Activated T-cell treated with anti-CD3 and anti-CD28 coated beads for 1 hour (primary cell): ENCODE measurements at places on chromosomes 4 and X.

DNA sequence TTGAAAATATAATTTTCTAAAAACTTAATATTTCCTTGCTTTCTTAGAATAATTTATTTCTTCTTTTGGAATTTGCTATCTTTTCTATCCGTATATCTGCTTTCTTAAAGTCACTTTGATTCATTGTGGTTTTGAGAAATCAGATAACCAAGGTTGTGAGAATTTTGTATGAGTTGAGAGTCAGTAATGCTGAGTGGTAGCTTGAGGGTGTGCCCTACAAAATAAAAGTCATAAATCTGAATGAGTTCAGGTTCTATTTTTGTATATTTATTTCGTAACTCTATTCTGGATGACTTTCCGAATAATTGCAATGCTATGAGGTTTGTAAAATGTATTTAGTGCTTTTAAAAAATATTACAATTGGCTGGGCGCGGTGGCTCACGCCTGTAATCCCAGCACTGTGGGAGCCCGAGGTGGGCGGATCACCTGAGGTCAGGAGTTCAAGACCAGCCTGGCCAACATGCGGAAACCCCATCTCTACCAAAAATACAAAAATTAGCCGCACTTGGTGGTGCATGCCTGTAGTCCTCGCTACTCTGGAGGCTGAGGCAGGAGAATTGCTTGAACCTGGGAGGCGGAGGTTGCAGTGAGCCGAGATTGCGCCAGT is 8.9 kb downstream of the COPS4 start:
- DNase-seq = no peak

GRCh38 chrX:51047950-51048349 is 137.4 kb downstream of the BMP15 start:
- DNase-seq = no peak

GRCh38 chrX:118760025-118760424 is 32.6 kb downstream of the IL13RA1 start:
- no peak for DNase-seq

DNA sequence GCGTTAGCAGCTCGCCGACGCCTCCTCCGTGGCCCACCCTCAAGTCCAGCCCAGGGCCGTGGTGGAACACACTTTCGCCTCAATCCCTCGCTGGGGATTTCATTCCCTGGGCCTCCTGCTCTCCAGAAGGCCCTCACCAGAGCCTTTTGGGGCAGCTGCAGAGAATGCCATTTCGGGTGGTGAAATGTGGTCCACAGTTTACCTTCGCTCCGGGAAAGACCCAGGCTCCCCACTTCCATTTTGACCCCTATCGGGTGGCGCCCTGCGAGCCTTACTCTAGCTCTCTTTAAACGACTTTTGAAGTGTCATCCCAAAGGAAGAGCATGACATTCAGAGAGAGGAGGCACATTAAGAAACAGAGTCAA is 496 bp downstream of the SH2D1A start:
- DNase-seq = no peak

GRCh38 chrX:57227691-57228090 is 58.8 kb upstream of the FAAH2 start:
- DNase-seq = no peak

DNA sequence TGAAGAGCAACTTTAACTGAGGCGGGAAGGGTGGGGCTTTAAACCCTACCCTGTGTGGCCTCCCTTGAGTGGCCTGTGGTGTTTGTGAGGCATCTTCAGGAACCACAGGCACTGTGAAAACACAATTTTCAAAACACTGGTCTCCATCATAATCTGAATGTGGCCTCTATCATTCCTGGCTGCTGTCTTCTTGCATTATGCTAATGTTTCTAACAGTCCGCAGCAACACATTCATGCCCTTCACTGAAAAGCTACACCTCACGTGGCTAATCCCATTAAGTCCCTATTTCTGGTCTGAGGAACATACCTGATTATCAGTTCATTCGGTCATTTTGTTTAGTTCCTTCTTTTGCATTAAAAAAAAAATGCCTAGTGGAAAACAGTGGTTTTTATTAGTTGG is 94.6 kb downstream of the F11 start:
- DNase-seq = no peak

DNA sequence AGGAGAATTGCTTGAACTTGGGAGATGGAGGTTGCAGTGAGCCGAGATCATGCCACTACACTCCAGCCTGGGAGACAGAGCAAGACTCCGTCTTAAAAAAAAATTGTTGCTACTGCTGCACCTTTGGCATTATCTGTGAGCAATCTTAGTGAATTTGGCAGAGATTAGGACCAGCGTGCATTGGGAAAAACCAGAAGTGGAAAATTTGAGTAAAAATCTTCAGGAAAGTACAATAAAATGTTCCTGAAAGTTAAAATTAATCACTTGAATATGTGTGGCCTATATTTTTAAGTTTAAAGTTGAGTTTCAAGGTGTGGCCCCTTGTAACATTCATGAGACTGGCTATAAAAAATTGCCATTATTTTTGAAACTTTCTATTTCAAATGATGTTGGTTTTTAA is 85.1 kb downstream of the SPRY1 start:
- no peak for DNase-seq

GRCh38 chr4:15740764-15741404 is 37.2 kb upstream of the CD38 start:
- no peak for DNase-seq

DNA sequence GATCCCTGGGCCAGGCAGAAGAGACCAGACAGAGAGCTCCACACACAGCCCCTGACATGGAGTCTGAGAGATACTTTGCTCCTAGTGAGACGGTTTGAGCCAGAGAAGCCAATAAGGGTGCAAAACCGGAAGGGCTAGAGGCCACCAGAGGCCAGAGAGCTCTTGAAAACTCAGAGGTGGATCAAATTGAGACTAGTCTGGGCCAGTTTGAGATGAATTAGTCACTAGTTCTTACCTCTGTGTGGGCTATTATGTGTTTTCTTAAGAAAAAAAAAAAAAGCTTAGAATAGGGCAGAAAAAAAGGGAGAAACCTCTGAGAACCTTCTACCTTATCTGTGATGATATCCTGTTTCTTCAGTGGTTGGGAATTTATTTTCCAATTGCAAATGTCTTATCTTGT is 110.4 kb upstream of the EDNRA start:
- DNase-seq = no peak

DNA sequence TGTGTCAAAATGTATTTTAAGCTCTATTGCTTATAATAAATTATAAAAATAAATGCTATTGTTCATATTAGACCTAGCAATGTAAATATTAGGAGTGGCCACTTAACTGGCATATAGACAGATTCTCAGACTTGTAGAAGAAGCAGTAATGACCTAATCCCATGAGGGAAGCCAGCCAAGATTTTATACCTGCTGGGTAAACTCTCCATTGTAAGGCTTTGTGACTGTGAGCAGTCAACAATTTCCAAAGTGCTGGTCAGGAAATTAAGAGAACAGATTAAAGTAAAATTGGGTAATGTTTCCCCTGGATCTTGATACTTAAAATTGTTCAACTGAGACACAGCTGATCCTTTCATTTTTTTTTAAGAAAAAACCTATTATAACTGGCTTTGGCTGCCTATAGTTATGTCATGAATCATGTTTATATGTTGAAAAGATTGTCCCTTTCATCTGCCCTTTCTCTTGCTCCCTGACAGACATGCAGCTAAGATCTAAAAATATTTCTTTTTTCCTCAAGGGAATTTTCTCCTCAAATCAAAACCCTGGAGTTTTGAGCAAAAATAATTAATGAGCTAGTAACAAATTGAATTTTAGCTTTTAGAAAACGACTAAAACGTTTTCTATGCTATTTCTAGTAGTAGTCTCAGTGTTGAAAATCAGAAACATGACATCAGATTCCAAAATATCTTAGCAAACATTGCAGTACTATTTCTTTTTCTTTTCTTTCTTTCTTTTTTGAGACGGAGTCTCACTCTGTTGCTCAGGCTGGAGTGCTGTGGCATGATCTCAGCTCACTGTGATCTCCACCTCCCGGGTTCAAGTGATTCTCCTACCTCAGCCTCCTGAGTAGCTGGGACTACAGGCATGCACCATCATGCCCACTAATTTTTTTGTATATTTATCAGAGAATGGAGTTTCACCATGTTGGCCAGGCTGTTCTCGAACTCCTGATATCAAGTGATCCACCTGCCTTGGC is 77.9 kb downstream of the ADGRL3 start:
- no peak for DNase-seq

GRCh38 chr4:140037353-140038030 is 116.5 kb downstream of the MAML3 start:
- DNase-seq = no peak

- DNase-seq = no peak
These were observed 43.5 kb upstream of the SERTM2 start for GRCh38 chrX:111467896-111468295.

GRCh38 chr4:158211222-158211621 is 936 bp downstream of the TMEM144 start:
- no peak for DNase-seq

- DNase-seq = no peak
These were observed 76.7 kb downstream of the SCD5 start for GRCh38 chr4:82721819-82722423.

DNA sequence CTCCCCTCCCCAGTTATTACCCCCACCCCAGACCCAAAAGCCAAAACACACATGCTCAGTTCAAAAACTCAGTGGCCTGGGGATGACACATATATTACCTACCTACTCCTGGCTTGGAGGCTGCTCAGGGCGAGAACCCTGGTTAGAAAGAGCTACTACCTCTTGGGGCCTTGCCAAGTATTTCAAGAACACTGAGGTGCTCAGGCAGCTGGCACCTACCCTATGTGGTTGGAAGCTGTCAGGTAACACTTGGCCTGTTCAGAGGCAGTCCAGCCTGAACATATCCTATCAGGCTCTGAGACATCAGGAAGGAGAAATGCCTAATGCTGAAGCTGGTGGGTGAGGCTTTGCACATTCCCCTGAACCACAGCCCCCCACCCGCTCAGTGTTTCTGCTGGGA is 4.9 kb downstream of the BCAP31 start:
- DNase-seq = no peak

DNA sequence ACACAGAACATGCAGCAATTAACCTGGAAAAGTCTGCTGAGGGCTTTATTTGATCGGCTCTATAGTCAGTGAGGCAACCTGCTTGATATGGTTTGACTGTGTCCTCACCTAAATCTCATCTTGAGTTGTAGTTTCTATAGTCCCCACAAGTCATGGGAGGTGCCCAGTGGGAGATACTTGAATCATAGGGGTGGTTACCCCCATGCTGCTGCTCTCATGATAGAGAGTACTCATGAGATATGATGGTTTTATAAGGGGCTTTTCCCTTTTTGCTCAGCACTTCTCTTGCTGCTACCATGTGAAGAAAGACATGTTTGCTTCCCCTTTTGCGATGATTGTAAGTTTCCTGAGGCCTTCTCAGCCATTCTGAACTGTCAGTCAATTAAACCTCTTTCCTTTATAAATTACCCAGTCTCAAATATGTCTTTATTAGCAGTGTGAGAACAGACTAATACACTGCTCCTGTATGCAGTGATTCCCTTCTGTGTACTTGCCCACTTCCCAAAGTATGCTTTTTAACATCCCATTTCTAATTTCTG is 78.2 kb downstream of the NPFFR2 start:
- no peak for DNase-seq

- DNase-seq = no peak
These were observed 83.8 kb downstream of the LUZP4 start for GRCh38 chrX:115373308-115373707.

- DNase-seq = no peak
These were observed 251.2 kb downstream of the CFAP299 start for GRCh38 chr4:80586716-80587115.

GRCh38 chr4:14234307-14234706 is 606.8 kb upstream of the BOD1L1 start:
- no peak for DNase-seq

GRCh38 chr4:6123976-6124375 is 76.4 kb downstream of the JAKMIP1 start:
- no peak for DNase-seq

DNA sequence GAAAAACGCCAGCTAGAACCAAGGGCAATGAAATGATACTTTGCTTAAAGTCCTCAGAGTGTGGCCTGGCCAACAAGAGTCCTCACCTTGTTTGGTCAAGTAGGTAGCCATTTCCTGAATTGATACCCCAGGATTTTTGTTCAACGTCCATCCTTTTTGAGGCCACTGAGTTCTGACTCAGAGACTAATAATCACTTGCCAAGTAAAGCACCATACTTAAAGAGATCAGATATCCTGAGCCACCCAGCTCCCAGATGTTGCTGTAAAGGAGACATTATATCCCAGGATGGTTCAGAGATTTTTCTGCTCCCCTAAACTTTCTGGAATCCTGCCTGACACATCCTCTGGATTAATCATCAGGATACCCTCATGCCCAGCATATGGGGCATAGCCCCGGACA is 190.9 kb downstream of the RAP1GDS1 start:
- DNase-seq = no peak

DNA sequence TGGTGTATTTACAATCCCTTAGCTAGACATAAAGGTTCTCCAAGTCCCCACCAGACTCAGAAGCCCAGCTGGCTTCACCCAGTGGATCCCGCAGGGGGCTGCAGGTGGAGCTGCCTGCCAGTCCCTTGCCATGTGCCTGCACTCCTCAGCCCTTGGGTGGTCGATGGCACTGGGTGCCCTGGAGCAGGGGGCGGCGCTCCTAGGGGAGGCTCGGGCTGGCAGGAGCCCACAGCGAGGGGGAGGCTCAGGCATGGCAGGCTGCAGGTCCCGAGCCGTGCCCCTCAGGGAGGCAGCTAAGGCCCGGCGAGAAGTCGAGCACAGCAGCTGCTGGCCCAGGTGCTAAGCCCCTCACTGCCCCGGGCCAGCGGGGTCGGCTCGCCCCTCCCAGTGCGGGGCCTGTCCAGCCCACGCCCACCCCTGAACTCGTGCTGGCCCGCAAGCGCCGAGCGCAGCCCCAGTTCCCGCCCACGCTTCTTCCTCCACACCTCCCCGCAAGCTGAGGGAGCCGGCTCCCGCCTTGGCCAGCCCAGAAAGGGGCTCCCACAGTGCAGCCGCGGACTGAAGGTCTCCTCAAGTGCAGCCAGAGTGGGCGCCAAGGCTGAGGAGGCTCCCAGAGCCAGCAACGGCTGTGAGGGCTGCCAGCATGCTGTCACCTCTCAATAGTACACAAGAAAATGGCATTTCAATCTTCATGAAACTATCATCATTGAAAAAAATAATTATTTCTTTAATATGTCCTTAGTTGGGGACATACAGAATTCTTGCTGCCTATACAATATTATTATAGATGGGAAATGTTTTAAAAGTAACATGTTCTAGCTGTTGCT is 189.1 kb downstream of the SLC7A11 start:
- no peak for DNase-seq

GRCh38 chr4:158836002-158836369 is 67.2 kb downstream of the FNIP2 start:
- no peak for DNase-seq

- no peak for DNase-seq
These were observed 12.4 kb downstream of the TNIP2 start for GRCh38 chr4:2743518-2744445.

- no peak for DNase-seq
These were observed 22.2 kb downstream of the JADE1 start for GRCh38 chr4:128831531-128832242.

GRCh38 chrX:143636831-143637230 is 930 bp upstream of the SLITRK4 start:
- no peak for DNase-seq

GRCh38 chr4:42497142-42497910 is 100.0 kb downstream of the SHISA3 start:
- no peak for DNase-seq

- no peak for DNase-seq
These were observed 30.5 kb downstream of the RHOH start for GRCh38 chr4:40227284-40227683.
